Omental fat pad (tissue), 4 donors: ENCODE measurements at places on chromosomes 3 and 15. TPM values are rescaled to one million over a fixed set of nuclear protein-coding genes. Genes with fewer than 3 reads are reported as not detected.
A peak's percentile ranks its signal among the peaks of the same experiment; 100 is the strongest.

Gene TM4SF18
- 18.6 TPM for total RNA-seq

Gene UBE2Q2
- 27.8 TPM for total RNA-seq

- DNase-seq = no peak
Observed at GRCh38 chr3:171831936-171832335, 11.2 kb upstream of the TMEM212 start.

- DNase-seq = no peak
Observed at GRCh38 chr15:73818308-73818985, 54.9 kb upstream of the TBC1D21 start.

- DNase-seq = peak; percentile 25
Observed at GRCh38 chr3:138833899-138834595, 681 bp downstream of the PIK3CB start.

DNA sequence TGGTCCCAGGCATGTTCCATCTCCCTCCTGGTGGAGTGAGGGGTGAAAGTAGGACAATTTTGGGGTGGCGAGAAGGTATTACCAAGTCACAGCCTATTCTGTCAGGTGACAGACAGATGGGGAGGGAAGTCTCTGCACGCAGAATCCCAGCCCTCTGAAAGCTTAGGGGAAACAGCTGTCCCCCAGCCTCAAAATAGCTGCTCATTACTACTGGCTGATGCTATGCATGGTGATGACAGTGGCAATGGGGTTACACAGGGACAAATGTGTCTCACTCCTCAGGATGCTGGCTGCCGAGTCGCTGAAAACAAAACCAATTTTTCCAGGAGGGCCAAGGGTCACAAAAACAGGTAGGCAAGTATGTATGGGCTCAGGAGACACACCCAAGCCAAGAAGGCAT, 68.8 kb upstream of the OXTR start:
- no peak for DNase-seq

- DNase-seq = no peak
Observed at GRCh38 chr3:21785765-21786437, 34.9 kb upstream of the ZNF385D start.

Gene C15orf62
- not detected for total RNA-seq

DNA sequence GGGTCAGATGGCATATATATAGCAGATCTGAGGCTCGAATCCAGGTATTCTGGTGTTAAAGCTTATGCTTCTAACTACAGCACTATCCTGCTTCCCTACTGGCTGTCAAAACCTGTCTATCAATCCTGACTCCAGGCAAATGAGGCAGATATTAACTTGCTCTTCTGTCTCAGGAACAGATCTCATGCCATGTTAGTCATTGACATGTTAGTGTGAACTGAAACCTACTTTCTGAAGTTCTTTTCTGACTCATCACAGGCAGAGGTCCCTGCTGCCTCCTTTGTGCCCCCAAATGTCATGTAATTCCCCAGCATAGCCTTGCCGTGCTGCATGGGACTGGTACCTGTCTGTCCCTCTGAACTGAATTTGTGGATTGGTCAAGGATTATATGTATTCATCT, 125.0 kb upstream of the SMAD3 start:
- no peak for DNase-seq

Gene LRRIQ4
- total RNA-seq = not detected

DNA sequence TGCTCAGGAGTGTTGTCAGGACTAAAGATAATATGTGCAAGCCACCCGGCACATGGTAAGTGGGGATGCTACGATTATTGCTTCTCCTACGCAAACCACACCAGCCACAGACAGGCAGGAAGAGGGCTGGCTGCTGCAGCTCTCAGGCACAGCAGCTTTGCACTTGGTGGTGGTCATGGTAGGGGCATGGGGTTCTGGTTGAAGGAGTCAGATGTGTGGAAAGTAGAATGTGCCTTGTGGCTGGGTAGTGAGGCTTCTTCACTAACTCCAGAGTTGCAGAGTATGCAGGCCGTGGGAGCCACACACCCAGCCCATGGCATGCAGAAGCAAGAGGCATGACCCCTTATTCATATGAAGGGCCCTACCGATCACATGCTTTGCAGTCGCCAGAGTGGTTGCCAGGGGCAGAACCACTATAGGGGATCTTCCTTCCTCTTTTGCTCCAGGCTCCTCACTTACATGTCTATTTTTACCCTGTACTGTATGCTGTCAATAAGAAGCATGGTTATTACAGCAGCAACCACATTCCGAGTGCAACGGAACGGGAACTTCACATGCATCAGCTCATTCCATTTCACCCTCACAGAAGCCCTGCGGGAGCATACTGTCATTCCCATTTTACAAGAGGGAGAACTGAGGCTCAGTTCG, 59.2 kb upstream of the HERC1 start:
- DNase-seq = no peak

- DNase-seq = no peak
Observed at GRCh38 chr3:172231318-172231901, 192.0 kb downstream of the FNDC3B start.

Gene CHRM5
- total RNA-seq = not detected

GRCh38 chr15:66661432-66662096, 40.5 kb upstream of the SMAD6 start:
- no peak for DNase-seq

Gene NCKIPSD
- 40.4 TPM for total RNA-seq

Gene FAM3D
- total RNA-seq = not detected

- DNase-seq = no peak
Observed at GRCh38 chr15:59367022-59367451, 5.6 kb downstream of the MYO1E start.

DNA sequence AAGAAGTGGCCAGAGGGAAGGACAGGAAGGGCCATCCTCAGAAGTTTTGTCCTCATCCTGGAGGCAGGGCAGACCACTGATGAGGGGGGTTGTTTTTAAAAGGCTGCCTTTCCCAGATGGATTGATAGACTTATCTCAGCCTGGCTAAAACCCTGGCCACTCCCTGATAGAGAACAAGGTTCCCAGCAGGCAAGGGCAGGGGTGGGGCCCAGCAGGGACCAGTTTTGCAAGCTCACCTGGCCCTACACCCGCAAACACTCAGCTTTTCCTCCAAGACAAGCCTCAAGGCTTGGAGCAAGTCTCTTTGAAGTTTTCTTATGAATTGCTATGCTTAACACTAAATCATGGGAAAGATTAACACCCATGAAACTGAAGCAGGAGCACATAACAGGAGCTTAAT, 9.1 kb downstream of the LIPC start:
- DNase-seq = no peak

GRCh38 chr15:48693484-48693883, 48.0 kb upstream of the FBN1 start:
- DNase-seq = no peak

- no peak for DNase-seq
Observed at GRCh38 chr3:33277193-33277882, at the start of gene FBXL2. Gene FBXL2 (plus strand): TSS chr3:33277442. CDS start chr3:33277513, 71 bp downstream.

DNA sequence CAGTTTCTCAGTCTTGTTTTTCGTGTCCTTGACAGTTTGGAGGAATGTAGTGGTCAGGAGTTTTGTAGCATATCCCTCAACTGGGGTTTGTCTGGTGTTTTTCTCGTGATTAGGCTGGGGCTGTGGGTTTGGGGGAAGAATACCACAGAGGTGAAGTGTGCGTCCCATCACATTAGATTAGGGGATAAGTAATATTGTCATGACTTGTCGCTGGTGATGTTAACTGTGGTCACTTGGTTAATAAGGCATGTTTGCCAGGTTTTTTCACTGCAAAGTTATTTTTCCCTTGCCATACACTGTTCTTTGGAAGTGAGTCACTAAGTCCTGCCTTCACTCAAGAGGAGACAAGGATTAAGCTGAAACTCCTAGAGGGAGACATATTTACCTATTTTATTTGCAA, 39.1 kb downstream of the PAK2 start:
- no peak for DNase-seq

DNA sequence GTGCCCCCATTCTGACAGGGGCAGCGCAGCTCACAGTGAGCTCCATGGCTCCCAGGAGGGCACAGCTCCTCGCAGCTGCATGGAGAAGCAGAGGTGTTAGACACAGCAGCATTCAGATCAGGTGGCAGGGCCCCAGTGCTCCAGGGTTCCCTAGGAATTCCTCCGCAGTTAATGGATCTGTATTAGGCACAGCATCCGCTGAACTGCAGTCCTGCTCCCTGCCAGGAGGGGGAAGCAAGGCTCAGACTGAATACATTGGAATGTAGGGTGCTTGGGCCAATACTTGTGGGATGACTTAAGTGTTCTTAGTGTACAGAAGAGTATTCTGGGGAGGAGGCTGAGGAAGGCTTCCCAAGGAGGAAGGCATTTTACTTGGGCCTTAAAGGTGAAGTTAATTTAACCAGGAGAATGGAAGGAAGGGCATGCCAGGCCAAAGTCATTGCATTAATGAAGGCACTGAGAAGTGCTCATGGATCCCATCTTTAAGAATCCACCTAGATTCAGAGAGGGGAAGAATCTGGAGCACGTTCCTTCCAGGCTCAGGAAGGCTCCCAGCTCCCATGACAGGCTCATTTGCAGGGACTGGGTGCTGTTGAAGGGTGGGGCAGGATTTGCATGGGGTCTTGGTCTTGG, 111.6 kb downstream of the RAB11A start:
- peak; percentile 25 for DNase-seq

Gene CGNL1
- total RNA-seq = 13.7 TPM

- DNase-seq = no peak
Observed at GRCh38 chr3:122679882-122680474, 661 bp upstream of the PARP14 start.

Gene GABRR3
- not detected for total RNA-seq

DNA sequence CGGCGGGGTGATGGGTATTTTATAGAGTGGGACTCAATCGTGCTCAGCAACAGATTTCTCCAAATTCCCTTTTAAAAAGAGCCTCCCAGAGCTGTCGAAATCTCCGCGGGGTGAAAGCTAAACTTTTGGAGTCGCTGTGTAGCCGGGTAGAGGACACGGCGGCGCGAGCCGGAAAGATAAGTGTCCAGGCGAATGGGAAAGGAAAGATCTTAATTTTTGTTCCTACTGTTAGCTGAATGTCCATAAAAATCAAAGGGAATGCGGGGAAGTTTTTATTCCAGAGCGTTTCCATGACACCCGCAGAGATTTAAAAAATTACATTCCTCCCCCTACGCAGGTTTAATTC, 9.1 kb downstream of the EOMES start:
- DNase-seq = no peak

- no peak for DNase-seq
Observed at GRCh38 chr3:156181509-156181908, 61.1 kb downstream of the KCNAB1 start.

Gene SYNPR
- total RNA-seq = not detected

- DNase-seq = no peak
Observed at GRCh38 chr3:148420242-148420641, 277.5 kb upstream of the AGTR1 start.

GRCh38 chr15:42279234-42279723, 6.0 kb upstream of the TMEM87A start:
- DNase-seq = no peak

DNA sequence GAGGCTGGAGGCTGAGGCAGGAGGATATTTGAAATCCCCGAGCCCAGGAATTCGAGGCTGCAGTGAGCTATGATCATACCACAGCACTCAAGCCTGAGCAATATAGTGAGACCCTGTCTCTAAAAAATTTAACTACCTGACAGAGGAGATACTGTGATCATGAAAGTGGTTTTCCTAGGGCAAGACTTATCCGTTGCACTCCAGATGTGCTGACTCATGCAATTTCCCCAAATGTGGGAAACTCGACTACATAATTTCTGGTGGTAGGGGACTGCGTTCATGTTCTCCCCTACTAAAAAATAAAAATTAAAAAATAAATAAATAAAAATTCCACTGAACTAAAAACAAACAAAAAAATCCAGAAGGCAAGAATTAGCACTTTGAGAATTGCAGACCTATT, 271.7 kb downstream of the SHQ1 start:
- DNase-seq = no peak

- no peak for DNase-seq
Observed at GRCh38 chr3:119125742-119126504, 20.0 kb upstream of the TEX55 start.

GRCh38 chr3:107236655-107237337, 140.4 kb upstream of the CCDC54 start:
- no peak for DNase-seq

- DNase-seq = no peak
Observed at GRCh38 chr3:108804966-108805365, 17.6 kb upstream of the TRAT1 start.

- DNase-seq = no peak
Observed at GRCh38 chr3:152713989-152714388, 120.9 kb upstream of the P2RY1 start.

DNA sequence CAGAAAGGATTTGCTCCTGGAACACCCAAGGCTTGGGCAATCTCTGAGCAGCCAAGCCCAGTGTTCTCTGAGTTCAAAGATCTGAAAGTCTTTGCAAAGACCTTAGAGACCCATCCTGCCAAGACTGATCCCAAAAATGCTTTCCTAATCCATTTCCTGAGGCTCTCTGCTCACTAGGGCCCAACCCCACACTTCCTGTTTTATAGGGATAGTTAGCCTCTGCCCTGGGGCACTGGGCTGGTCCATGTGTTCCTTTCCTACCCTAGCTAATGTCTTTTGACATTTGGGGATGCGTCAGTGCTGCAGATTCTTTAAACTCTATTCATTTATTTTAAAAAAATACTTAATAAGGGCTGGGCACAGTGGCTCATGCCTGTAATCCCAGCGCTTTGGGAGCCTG, 372.7 kb downstream of the ROBO2 start:
- DNase-seq = no peak

GRCh38 chr15:60713119-60714084, 234.5 kb upstream of the ICE2 start:
- no peak for DNase-seq

Gene COLQ
- 2.5 TPM for total RNA-seq

DNA sequence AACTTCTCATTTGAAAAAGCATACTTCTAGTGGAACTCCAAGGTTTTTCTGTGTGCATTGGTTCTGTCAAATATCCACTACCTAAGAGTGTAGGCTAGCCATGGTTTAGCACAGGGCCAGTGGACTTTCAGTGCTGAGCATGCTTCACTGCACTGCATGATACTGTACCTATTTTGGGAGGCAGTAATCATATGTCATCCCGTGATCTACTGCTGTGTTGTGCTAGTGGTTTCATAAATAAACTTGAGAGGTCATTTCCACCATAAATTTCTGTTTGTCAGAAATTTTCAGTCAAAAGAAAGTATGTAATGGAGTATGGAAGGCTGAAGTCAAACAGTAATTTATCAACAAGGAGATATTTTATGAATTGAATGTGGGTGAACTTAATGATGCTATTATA, 203.6 kb downstream of the ROBO1 start:
- DNase-seq = no peak

Gene CPNE9
- total RNA-seq = not detected
